ENCODE measurements at places on chromosomes 3 and 15.

DNA sequence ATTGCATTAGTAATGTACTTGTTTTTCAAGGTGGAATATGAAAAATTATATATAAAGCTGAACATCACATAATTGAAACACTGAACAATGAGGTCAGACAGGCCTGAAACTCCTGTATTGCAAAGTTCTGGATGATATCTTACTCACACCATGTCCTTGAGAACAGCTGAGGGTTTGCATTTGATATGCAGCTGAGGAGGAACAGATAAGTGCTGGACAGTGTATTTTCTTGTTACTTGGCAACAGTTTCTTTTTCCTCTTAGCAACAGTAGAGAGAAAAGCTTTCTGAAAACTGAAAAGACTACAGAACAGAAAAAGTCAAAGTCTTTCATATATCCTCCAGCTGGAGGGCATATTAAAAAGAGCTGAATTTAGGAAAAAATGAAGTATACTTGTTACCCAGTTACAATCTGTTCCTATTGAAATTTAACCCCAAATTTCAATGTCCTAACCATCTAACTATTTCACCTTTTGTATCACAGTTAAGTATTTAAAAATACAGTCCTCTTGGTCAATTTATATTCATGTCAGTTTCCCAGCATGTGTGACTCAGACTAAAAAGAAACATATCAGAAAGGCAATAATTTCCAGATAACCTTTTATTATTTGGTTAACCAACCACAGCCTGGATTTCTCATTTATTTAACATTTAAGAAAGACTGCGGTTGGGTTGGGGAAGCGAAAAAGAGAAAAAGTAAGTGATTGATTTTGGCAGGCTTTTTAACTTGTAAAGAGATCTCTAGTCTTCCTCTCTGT lies 733.0 kb upstream of the DPPA4 start:
- DNase-seq, result no peak

DNA sequence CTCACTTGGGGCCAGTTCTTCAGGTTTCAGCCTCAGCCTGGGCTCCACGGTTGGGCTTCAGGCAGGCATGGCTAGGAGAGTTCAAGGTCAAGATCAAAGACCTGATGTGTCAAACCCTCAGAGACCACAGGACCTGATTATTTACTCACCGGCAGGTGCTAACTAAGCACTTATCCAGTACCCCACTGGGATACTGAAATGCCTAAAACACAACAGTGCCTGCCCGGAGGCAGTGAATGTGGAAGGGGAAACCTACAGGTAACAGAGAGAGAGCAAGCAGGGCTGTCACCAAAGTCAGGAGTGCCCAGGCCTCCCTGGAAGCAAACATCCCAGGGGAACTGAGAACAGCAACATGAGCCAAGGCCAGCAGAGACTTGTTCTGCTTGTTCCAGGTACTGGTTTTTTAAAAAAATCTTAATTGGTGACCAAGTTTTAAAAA lies 6.7 kb downstream of the IDH2 start:
- DNase-seq, result no peak

DNA sequence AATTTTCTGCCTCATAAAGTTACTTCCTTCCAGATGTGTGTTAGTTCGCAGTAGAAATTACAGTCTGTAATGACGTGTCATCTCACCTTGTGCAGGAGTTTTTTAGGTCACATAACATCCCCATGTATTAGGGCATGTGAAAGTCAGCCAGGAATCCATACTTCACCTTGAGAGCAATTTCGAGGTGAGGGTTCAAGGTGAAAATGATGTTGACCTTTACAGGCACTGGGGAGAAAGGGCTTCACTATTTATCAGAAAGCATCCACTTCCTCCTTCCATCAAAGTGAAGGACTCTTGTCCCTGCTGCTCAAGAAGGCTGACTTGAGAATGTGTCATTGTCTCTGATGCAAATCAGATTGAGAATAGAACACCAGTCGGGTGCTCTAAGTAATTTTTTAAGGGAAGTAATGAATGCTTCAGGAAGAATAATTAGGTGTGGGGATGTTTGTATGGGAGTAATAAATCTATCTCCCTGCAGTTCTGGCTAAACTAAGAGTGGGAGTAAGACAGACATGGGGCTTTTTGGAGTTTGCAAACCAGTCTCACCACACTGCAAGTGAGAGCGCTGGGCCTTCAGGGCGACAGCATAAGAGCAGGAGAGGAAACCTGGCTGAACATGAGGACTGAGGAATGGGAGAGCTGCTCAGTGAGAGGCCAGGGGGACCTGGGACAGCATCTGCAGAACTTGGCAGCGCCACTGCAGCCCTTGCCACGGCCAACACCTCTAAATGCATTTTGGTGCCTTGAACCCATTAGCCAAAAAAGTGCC lies 85.9 kb upstream of the IL12A start:
- no peak for DNase-seq

DNA sequence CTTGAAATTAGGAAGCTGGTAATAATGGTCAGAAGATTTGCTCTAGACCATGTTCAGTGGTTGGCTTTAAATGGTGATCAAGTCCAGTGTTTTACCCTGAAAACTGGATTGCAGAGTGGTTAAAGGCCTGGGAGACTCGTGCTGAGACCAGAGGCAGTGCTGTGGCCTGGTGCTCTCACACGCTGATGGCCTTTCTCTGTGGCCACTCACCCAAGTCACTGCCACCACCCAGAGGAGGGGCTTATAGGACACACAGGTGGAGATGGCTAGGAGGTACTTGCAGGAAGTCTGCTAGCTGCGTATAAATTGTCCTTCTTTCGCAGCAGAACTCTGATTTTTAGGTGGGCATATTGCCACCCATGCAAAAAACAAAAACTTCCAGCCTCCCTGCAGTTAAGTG lies 6.2 kb upstream of the EHD4 start:
- no peak for DNase-seq

GRCh38 chr3:98962189-98962930 lies 60.9 kb upstream of the DCBLD2 start:
- DNase-seq, result no peak

- DNase-seq, result no peak
Observed at GRCh38 chr15:38128341-38128781, 124.3 kb upstream of the SPRED1 start.

- DNase-seq, result peak; percentile 75
Observed at GRCh38 chr15:78241017-78241416, 6.7 kb upstream of the ACSBG1 start.

GRCh38 chr3:59839810-59840515 lies 790.1 kb upstream of the CFAP20DC start:
- DNase-seq, result no peak

DNA sequence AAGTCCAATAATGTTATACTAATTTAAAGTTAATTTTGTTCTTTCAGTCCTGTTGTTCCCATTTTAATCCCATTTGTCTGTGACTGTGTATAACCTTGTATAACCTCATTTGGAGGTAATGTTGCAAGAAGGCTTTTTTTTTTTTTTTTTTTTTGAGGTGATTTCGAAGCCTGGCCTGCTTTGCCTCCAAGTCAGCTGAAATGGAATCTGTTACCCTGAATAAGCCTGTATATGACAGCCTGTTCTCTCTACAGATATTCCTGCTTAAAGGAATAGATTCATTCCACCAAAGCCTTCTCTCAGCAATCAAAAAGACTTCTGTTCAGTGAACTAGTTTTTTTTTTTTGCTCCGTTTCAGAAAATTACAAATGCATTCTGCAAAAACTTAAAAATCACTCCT lies 271.8 kb upstream of the UBE2E1 start:
- DNase-seq, result no peak

DNA sequence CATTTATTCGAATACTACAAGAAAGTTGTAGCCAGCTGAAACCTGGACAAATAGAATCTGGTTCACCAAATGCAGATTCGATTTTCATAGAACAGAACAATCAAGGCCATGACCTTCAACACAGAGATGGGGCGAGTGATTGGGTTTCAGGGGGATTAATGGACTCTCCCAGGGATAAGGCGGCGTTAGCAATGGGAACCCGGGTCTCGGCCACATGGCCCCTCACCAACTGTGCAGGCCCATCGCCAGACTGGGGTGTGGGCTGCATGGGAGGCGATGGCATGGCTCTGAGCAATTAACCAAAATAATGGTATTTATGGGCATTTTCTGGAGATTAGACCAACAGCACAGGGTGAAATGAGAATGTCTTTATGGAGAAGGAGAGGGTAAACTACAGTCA lies 34.2 kb downstream of the VGLL4 start:
- no peak for DNase-seq

DNA sequence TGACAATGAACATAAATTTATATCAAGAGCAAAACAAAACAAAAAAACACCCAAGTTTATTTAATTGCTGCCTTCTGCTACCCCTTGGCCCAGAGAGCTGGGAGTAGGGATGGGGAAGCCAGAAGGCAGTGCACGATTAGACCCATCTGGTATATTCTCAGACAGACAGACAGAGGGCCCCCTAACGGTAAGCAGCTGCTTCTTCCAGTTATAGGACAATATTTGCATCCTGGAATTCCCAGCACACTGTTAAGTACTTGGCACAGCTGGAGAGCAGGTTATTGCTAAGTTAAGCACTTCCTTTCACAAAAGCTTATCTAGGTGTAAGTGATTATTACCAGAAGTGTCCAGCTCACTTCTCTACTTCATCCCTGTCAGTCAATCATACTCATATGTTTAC lies 39.3 kb downstream of the C2CD4B start:
- no peak for DNase-seq

DNA sequence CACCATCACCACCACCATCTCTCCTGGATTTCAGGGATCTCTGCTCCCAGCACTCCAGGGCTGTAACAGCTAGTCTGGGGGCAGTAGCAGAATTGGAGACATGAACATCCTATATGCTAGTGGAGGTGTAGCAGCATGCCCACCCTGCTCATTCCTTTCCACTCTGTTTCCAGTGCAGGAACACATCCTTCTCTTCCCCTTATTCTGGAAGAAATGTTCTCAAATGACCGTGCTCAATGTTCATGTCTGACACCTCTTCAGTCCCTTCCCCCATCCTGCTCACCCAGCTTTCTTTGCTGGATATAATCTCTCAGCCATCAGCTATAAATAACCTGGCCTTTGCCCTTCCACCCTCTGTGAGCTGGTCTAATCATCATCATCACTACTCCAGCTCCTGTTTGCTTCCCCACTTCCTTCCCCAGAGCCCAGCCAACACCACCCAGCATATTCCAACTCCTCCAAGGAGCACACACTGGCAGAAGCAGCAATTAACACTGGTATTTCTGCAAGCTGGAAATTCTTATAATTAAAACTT lies 31.1 kb downstream of the DCLK3 start:
- DNase-seq, result no peak

DNA sequence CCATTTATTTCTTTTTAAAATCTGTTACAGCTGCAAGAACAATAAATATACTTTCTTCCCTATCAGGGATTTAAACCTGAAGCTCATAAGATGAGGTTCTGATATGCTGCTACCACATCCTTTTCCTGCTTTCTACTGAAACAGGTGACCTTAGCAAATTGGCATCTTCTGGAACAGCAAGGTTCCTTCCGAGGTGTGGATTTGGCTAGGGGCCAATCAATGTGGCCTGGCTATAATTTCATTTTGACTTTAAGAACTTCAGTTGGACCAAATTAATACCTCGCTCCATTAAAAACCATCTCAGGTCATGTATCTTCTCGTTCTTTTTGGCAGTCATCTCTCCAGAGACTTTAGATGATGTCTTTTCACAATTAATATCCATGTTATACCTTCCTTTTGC lies 53.4 kb upstream of the C3orf80 start:
- DNase-seq, result no peak

DNA sequence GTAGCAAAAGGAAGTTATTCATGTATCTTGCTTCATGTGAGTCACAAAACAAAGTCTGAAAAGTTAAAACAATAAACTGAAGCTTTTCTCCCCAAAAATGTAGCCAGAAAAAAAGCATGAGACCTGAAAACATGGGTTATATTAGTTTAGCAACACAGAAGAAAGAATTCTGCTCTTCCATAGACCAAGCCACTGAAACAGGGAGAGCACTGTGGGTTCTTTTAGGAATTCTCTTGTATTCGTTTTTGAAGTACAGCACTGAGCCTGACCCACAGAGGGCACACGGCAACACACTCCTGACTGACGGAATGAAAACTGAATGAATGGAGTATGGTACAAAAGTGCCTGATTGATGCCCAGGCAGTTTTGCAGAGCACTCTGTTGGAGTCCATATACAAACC lies 66.6 kb downstream of the TM4SF4 start:
- DNase-seq, result no peak

DNA sequence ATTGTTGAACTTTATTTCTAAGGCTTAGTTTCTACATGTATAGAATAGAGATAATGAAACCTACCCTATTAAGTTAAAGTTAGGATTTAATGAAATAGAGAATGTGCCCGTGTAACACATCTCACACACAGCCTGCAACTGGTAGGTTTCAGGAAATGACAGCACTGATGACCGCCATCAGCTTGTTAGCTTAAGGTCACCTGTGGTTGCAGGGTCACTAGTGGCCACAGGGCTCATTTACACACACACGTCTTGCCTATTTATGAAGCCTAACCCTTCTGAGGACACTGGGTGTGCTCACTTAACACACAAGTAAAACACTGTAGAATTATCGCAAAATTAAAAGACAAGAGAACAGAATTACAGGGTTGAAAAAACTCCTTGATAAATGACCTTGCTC lies 20.1 kb downstream of the CHRM5 start:
- no peak for DNase-seq

DNA sequence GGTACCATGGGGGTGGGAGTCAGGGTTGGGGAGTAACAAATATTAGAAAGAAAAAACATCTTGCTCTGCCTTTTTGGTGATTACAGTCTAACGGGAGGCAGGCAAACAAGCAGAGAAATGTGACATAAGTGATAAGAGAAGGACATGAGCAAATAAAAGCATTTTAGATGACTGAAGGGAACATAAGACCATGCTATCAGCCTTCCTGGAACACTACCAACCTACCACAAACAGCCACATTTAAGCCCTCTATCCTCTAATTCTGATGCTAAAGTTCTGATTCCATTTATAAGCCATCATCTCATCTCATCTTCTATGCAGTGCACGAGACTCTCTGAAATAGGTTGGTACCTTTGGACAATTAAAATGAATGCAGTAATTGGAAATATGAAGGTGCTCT lies 243.4 kb upstream of the P2RY1 start:
- no peak for DNase-seq

- DNase-seq, result no peak
Observed at GRCh38 chr3:103158183-103158582, 723.4 kb downstream of the ZPLD1 start.

DNA sequence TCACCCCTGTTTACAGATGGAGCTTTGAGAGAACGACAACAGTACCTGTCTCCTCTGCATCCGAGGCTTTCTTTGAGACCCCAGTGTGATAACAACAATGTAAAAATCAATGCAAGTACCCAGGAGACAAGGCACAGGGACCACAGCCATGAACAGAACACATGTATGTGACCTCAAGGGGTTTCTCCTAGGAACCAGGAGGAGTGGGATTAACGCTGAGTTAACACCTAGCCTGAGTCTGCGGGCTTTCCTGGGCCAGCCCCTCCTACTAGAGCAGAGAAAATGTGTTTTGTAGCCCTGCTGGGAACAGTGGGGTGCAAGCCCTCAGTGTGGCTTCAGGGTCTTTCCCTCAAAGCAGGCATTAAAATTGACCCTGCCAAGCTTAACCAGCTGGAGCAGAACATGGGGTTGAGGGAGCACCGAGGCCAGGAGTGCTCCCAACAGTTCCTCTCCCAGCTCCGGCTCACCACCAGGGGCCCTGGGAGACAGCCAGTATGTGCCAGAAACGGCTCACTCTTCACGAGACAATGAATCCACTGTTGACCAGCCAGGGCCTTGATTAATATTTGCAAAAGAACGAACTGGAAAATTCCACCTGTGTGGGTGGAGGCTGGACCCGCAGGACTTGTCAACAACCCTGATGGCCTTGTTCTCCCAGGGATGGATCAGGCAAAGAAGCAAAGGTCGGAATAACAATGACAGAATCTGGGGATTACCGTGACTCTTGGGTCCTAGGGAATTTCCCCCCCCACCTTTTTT lies 3.6 kb downstream of the CHDH start:
- DNase-seq, result no peak

Data from stimulated activated CD8-positive, alpha-beta memory T cell treated with anti-CD3 and anti-CD28 coated beads, Interleukin-7, amount 100 ng/mL, for 1 hour (primary cell).